AG04450 (cell line): ENCODE measurements at places on chromosomes 4 and X. TPM values are rescaled to one million over a fixed set of nuclear protein-coding genes. Genes with fewer than 3 reads are reported as not detected.

GRCh38 chr4:183132081-183132480 is 33.0 kb downstream of the WWC2 start:
- DNase-seq = no peak

DNA sequence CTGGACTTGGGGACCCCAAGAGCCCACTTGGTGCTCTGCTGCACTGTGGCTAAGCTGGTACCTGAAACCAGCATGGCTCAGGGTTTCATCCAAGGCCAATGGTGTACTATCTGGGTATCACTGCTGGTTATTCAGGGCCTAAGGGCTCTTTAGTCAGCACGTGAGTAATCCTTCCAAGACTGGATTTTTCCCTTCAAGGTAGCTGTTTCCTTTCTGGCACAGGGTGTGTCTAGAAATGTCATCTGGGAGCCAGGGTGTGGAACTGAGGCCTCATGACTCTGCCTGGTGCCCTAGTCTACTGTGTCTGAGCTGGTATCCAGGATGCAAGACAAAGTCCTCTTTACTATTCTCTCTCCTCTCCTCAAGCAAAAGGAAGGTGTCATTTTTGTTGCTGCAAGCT is 99.0 kb upstream of the QRFPR start:
- no peak for DNase-seq

The NAP1L3 gene
- 0.68 and 0.84 TPM in 2 replicates for polyA plus RNA-seq

GRCh38 chr4:54930226-54930625 is 195.2 kb downstream of the KDR start:
- DNase-seq = no peak

DNA sequence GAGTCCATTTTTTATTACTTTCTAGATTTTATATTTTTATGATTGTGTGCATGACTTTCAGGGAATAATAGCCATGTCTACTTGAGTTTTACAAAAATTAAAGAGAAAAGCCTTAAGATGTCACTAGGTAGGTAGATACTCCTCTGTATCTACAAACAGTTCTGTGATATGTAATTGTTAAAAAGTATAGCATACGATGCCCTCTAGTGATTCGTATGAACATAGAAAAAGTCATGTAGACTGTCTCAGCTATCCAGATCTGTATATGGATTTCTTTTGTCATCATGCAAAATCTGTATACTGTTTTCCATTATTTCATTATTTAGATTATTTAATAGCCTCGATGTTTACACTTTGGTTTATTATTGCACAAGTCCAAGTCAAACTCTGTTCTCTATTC is 856.6 kb downstream of the CENPC start:
- DNase-seq = no peak
